ENCODE measurements at places on chromosomes 3 and 15.

DNA sequence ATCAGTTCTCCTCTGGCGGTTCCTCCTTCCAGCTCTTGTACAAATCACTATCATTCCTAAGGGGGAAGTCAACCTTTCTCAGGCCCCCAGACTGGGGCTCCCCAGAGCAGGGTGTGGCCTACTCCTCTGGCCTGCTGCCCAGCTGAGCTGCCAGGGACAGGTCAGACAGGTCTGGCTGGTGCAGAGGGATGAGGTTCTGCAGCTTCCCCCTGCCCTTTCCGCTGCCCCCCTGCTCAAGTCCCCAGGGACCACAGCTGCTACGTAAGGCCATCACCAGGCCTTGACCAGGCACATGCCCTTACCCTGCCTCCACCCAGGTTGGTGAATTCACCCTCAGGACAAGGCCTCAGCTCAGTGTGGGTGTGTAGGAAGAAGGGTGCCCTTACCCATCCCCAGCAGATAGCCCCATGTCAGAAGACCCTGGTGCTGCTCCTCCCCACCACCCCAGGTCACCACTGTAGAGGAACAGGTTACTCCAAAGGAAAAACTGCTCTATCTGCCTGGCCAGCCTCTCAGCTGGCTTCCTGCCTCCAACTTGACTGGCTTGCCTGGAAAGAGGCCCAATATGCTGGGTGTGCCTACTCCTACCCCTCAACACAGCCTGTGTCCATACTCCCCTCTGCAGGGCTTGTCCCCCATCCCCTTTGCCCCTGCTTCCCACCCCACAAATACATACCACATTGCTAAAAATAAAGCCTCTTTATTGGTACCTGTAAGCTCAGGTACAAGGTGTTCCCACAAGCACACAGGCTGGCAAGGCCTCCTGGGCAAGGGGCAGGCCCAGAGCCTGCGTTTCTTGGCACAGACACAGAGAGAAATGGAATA, 12.0 kb downstream of the CSRNP1 start:
- DNase-seq: peak; percentile 10

- no peak for DNase-seq
Observed at GRCh38 chr3:4313606-4314293, 10.6 kb downstream of the SETMAR start.

GRCh38 chr3:173584838-173585831, 187.6 kb downstream of the NLGN1 start:
- DNase-seq: no peak

DNA sequence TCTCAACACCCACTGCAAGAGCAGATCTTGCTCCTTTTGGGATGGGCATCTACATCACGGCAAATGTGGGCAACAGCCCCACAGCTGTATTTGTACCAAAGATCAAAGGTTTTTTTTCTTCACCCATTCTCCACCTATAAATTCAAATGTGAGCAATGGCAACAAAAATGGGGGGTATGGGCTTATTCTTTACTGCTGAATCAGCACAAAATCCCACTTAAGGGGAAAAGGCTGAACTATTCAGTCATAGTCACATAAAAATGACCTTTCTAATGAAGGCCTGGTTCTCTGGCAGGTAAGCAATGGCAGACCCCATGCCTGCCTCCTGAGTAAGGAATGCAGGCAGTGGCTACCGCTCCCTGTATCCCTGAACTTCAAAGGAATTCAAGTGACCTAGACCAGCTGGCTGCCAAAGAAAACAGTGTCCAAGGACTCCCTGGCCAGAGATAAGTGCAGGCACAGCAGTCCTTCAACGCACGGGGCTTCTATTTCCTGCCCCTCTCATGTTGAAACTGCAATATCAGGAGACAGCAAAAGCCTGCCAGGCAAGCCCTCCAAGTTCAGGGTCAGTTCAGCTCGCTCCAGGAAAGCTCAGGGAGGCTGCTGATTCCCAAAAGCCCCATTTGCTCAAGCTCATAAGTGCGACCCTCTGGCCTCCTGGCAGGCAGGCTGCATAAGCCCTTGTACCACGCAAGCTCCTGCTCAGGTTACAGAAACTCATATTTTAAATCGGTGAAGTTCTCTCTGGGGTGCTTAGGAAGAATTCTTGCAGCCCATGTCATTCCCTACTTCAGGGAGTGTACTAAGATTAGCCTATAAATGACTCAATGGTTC, 134.1 kb downstream of the PDZRN3 start:
- DNase-seq: no peak

GRCh38 chr15:85491691-85492090, 111.3 kb downstream of the AKAP13 start:
- no peak for DNase-seq

DNA sequence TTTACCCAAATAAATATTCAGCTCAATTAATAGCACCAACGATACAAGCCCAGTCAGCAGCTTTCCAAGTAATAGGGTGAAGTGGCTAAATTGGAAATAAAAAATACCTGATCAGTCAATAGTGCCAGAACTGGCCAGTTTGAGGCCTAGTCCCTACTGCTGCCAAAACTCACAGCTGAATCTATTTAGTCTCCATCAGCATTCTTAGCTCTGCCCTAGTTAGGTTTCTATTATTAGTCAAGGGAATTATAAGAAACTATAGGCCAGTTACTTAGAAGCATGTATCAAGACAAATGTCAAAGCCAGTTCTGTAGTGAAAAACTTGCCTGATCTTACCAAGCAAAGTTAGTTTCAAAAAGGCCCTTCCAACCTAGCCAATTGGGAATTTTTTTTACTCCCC, 146.2 kb upstream of the ZBTB20 start:
- no peak for DNase-seq

GRCh38 chr3:34070831-34071585, 272.6 kb downstream of the PDCD6IP start:
- no peak for DNase-seq

DNA sequence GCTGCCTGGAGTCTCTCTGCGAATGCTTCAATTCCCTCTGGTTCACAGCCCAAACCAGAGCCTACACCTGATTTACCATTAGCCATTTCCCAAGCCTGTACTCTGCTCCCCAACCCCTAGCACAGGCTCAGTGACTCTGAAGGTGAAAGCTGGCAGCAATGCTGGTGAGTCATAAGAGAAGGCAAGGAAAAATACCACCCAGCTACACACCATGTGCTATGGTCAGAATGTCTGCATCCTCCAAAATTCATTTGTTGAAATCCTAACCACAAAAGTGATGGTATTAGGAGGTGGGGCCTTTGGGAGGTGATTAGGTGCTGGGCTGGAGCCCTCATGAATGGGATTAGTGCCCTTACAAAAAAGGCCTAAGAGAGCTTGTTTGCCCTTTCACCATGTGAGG, 117.1 kb upstream of the TJP1 start:
- no peak for DNase-seq

DNA sequence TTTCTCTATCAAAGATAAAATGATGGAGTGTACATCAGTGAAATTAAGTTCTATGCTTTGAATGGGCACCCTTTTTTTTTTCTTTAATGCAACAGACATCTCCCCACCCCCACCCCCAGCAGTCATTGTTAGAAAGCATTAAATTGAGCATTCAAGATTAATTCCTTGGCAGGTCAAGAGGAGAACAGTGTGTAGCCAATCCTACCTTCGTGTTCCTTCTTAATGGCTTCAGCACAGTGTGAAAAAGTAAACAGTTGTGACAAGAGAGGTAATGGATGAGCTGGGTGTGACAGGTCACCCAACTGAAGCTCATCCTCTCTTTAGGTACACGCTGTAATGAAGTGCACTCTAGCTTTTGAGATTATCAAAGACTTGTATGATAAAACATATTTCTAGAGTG, 198.5 kb upstream of the RARB start:
- no peak for DNase-seq

- DNase-seq: no peak
Observed at GRCh38 chr3:52399593-52399992, 45.3 kb downstream of the SEMA3G start.

- DNase-seq: peak; percentile 1
Observed at GRCh38 chr3:9600597-9600996, 47.0 kb upstream of the LHFPL4 start.

DNA sequence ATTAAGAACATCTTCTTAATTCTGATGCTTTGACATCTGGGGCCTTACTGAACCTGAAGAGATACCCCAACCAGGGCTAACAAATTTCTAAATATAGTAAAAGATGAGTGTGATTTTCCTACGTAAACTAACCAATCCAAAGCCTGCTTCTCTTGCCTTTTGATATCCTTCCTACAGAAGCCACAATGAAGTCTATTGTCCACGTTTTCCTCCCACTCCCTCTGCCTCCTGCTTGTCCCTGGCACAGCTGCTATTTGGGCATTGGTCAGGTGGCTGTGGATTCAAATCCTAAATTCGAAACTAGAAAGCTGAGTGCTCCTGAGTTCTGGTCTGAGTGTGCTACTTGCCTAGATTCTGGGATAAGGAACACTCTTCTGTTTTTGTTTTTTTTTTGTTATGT, 17.4 kb upstream of the MKRN3 start:
- no peak for DNase-seq

DNA sequence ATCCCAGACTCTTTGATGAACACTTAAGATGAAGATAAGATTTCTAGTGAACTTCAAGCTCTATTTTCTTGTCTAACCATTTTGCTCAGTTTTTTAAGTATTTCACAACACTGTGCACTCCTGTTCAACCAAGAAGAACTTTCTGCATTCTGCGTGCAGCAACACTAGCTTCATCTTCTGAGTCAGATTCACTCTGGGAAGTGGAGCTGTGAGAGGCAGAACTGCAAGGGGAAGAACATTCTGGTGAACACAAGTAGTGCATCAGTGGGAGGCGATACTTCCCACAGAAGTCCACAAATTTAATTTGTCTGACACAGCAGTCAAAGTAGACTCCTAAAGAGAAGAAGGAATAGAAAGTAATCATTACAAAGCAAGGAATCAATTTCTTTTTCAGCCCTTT, 18.1 kb downstream of the LRRC58 start:
- no peak for DNase-seq

- no peak for DNase-seq
Observed at GRCh38 chr15:77461486-77461885, 40.8 kb downstream of the HMG20A start.

DNA sequence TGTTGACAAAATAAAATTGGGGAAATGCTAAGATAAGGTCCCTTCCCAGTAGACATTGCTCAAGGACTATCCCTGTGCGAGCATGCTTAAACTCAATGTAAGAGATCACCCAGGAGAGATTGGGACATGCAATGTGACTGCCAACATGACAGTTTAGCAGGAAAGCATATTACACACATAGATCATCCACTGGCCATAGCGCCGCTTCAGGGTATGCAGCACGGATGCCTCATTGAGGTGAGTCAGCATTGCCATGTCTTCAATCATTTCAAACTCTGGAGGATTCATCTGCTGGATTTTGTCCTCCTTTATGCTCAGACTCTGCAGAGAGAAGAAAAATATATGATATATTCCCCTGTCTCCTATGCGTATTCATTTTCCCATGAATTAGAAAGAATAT, 8.9 kb downstream of the MYH15 start:
- DNase-seq: no peak

DNA sequence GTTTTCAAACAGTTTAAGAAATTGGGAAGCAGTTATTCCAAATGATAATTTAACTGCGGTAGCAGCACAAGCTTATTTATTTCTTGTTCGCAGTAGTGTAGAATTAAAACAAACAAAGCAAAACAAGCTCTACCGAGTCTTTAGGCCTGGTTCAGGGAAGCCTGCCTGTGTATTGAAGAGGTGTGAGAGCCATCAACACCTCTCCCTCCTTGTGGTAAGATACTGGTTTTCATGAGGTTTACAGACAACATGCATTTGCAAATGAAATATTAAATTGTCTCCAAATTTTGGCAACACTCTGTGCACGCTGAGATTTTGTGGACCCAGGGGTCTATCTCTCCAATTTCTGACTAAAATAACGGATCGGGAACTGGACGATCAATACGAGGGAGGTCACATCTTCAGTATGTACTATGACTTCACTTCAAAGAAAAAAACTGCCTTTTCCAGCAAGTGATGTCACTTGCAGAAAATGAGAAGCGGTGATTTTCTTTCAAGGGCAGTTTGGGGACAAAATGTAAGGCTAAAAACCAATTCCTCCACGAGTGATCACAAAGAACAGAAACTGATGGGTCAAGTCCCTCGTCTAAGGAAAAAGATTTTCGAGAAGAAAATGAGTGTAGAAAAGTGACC, 721 bp downstream of the ATR start:
- no peak for DNase-seq

DNA sequence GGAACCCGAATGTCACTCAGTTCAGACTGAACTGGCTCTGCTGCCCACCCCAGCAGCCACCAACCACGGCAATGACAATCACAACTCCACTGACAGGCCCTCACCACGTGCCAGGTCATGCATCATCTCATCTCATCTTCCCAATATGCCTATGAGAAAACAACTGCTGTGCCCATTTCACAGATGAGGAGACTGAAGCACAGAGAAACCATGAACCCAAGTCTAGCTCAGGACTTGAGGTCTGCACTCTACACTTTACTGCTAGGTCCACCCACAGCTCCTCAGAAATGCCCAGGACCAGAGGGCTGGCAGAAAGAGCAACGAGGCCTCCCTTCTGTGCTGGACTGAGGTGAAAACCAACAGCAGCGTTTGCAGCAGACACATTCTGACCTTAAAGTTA, 99.2 kb upstream of the LINGO1 start:
- no peak for DNase-seq

- no peak for DNase-seq
Observed at GRCh38 chr3:11282250-11283138, 10.3 kb downstream of the ATG7 start.

- DNase-seq: no peak
Observed at GRCh38 chr3:51378726-51379125, 6.4 kb upstream of the MANF start.

DNA sequence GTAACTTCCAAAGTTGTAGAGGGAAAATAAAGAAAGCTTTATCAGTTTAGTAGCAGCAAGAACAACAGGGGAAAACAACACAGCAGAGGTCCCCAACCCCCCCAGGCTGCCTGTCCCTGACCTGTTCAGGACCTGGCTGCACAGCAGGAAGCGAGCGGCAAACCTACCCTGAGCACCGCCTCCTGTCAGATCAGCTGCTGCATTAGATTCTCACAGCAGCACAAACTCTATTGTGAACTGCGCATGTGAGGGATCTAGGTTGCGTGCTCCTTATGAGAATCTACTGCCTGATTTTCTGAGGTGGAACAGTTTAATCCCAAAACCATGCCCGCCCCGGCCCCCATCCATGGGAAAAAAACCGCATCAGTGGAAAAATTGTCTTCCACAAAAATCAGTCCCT, 40.3 kb downstream of the USP50 start:
- no peak for DNase-seq
